ENCODE measurements at places on chromosomes 6 and 20.

DNA sequence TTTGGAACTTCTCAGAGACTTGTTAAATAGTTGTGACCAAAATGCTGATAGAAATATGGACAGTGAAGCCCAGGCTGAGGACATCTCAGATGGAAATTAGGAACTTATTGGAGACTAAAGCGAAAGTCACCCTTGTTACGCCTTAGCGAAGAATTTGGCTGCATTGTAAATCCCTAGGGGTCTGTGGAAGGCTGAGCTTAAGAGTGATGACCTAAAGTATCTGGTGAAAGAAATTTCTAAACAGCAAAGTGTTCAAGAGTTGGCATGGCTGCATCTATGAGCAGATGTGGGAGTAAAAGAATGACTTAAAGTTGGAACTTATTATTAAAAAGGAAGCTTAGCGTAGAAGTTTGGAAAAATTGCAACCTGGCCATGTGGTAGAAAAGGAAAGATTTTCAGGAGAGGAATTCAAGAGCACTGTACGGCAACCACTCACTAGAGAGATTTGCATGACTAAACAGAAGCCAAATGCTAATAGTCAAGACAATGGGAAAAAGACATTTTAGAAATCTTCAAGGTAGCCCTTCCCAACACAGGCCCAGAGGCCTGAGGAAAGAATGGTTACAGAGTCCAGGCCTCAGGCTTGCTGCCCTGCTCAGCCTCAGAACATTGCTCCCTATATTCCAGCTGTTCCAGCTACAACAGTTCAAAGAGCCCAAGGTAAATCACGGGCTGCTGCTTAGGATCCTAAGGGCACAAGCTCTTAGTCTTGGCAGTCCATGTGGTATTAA is 61.6 kb upstream of the TNFRSF21 start:
- DNase-seq = no peak

DNA sequence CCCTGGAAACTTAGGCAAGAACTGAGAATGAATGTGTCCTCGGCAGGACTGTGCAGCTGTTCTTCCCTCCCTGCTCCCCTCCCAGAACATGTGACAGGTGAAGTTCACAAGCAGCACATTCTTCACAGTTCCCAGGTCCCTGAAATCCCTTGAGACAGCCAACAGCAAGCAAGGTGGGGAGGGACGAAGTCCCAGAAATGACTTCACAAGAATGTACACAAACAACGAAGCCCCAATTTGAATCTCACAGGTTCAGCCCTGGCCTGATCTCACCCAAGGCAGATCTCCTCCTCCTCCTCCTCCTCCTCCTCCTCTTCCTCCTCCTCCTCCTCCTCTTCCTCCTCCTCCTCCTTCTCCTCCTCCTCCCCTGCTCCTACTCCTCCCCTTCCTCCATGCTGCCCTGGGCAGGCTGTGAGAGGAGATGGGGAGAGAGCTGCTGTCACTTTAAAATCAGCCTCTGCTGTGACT is 32.4 kb downstream of the WRNIP1 start:
- no peak for DNase-seq

DNA sequence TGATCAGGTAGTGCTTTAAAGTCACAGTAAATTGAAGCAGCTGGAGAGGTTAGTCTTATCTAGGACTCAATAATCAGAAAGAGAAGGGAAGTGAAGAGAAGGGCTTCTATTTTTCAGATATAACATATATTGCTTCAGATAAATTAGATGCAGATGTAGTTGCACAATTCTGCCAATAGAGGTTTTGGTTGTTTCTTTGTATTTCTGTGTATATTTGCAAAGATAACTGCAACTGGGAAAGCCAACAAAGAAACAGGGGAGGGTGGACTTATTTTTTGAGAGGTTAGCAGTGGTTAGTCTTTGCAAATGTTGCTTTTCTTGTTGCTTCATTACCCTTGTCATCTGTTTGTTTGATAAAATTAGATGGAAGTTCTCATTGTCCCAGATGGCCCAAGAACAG is 106.6 kb downstream of the ADGRG6 start:
- DNase-seq = no peak

DNA sequence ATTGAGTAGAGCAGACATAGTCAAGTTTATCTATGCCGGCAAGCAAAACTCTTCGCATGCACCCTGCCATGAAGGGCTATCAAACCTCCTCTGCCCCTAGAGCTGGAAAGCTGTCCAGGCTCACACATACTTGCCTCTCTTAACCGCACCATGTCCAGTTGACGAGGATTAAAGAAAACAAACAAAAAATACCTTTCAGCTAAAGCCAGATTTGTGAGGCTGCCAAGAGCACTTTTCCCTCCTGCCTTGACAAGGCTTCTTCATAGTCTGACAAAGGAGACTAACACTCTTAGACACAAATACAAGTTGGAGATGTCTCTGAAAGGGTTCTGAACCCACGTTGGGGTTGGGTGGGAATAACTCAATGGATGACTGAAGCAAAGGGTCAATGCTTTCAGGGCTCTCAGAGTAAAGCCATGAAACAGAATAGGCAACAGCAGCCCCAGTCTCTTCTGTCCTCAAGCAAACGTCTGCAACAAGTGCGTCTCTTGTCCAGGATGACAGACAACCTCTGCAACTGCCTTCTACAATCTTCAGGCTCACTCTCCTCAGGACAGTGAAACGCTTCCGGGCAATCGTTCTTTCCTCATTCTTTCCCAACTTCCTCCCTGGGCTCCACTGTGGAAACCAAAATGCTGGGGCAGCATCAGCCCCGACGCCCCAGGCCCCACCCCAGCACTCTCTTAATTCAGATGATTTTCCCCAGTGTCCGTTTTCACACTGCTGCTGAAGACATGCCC is 57.8 kb downstream of the AGPAT4 start:
- DNase-seq = no peak

GRCh38 chr6:99318566-99318965 is 30.9 kb downstream of the FAXC start:
- no peak for DNase-seq

DNA sequence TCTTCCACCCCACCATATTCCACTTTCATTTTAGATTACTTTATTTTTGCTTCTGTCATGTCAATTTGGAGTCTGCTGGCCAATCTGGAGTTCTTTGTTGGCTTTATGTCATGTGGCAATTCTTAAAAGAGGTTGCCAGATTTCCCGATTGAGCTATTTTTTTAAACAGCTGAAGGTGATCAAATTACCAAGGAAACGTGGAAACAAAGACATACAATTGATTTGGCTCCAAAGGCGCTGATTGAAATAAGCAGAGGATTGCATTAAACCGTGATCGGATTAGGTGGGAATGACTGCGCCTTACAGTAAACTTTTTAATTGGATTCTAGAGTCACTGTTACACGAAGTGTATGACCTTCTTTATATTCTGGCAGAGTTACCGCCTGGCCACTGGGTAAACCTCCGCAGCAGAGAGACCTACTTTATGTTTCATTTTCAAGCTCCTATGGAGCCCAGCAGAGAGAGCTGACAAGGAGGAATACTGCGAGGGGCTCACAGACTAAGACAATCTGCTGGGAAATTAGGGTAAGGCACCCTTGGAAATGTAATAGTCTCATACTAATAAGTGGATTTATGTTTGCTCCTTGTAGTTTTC is 37.9 kb downstream of the SIM1 start:
- no peak for DNase-seq

- DNase-seq = no peak
Observed at GRCh38 chr6:73739096-73739495, 43.1 kb downstream of the CD109 start.

DNA sequence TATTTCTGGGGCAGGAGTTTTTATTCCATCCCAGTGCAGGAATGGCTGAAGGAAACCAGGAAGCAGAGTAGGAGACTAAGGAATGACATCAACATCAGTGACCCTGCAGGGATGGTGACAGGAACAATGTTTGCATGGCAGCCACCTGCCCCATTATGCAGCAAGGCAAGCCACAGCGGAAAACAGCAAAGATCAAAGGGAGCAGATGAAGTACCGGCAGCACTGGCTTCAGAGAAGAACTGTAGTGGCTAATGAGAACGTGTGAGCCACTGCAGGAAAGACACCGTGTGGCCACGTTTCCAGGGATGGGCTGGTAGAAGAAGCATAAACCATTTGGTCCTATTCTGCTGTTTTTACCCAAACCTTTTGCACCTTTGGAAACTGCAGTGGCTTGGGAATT is 52.9 kb upstream of the TAB2 start:
- DNase-seq = no peak

GRCh38 chr6:135096403-135097130 is 41.9 kb upstream of the HBS1L start:
- DNase-seq = no peak
